ENCODE measurements at places on chromosomes 2 and 18.
A peak's percentile ranks its signal among the peaks of the same experiment; 100 is the strongest.

DNA sequence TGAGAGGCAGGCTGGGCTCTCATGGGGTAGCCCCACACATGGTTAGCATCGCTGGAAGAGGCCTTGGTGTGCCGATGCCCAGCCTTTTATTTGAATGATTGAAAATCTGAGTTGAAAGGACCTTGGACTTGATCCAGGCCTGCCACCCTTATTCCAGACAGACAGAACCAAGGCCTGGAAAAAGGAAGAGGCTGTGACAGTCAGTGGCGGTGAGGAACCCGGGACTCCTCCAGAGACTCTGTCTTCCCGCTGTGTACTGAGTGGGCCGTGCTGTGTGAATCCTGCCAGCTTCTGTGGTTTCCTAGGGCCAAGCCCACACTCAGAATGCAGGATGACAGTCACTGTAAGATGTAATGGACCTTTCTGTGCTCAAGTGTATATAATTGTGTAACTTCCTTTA lies 218.5 kb downstream of the LDLRAD4 start:
- DNase-seq = no peak

DNA sequence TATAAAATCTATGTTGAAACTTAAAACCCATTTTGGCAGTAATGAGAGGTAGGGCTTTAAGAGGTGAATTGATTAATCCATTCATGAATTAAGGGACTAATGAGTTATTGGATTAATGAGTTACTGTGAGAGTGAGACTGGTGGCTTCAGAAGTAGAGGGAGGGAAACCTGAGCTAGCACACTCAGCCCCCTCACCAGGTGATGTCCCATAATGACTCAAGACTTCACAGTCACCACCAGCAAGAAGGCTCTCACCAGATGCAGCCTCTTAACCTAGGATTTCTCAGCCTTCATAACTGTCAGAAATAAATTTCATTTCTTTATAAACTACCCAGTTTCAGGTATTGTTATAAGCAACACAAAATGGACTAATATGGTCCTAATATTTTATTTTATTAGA lies 621.7 kb upstream of the ACVR2A start:
- no peak for DNase-seq

DNA sequence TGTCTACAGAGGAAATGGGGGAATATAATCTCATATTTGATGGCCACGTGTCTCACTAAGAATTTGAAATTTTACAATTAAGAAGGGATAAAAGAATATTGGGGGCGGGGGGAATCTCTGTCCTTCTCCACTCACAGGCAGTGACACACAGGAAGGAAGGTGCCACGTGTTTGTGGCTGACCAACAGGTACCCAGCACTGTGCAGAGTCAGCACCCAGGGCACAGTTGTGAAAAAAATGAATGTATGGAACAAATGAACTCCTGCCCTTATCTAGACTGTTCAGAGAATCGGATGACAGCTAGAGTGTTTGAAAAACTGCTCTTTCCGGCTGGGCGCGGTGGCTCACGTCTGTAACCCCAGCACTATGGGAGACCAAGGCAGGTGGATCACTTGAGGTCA lies 317.0 kb upstream of the MYT1L start:
- DNase-seq = no peak

GRCh38 chr2:128423788-128424165 lies 105.1 kb upstream of the HS6ST1 start:
- peak; percentile 15 for DNase-seq

DNA sequence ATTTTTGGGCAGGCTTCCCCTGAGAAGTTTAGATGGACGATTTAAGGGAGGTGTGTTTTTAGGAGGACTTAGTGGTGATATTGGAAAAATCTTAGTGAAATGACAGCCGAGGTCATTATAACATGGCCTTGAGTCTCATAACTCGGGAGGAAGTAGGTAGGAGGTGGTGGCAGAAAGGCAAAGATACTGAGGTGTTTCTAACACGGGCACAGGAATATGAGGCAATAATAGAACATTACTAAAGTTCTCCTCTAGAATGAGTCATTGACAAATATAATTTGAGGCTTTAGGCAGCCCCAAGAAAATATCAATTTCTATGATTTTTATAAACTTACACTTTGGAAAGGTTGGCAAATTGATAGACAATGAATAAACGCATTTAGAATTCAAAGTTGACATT lies 146.1 kb upstream of the ZEB2 start:
- DNase-seq = no peak

DNA sequence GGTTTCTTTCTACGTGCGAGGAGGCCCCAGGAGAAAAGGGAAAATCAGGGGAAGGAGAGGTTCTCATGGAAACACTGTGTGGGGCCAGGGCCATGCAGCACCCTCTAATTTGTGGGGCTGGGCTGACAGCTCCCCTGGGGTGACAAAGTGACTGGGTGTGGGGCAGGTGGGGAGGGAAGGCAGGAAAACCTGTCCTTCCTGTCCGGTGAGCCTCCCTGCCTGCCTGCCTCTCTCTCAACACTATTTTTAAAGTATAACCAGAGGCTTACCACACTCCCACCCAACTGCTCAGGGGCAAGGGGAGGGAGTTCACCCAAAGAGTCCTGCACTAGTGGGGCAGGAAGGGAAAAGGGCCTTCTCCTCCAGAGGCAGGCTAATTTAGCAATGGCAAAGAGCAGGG lies 10.5 kb upstream of the EPAS1 start:
- no peak for DNase-seq

- no peak for DNase-seq
These were observed 106.3 kb downstream of the EPHA4 start for GRCh38 chr2:221465776-221466175.

DNA sequence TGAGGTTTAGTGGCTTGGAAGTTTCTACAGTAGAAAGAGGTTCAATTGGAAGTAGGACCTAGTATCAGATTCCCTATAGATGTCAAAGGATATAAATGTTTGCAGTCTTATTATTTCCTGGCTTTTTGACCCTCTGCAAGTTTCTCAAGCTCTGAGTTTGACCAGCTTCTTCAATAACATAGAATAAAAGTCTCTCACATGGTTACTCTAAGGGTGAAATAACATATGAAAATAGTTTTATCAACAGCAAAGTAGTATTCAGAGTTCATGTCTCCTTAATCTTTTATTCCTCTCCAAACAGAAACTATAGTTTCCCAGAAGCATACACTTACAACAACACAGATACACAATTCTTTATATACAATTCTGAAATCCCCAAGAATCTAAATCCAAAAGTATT lies 132.9 kb upstream of the RND3 start:
- no peak for DNase-seq

DNA sequence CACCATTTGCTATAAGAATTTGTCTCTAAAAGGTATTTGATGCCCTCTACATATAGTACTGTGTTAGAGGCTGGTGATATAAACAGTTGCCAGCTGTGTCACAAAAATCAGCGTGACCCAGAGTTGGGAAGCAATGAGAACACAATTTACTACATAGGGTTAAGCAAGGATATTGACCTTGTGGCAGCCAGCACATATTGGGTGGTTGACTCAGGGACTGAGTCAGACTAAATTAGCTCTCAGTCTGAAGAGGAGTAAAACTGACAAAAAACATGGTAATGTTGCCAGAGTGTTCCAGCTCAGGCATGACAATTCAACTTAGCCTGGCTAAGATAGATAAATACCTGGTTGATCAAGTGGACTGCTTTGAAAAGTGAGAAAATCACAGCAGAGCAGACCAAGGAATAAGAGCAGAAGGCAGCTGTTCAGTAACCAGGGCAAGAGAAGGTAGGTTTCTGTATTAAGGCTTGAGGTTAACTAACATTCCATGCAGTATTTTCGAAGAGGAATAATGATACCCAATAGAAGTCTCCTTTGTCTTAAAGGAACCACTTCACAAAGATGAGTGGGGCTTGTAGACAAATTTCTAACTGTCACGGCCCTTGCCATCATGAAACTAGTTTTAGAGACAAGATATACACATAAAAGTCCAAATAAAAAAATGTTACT lies 108.2 kb upstream of the ERBB4 start:
- DNase-seq = no peak

- no peak for DNase-seq
These were observed 227.5 kb downstream of the LDLRAD4 start for GRCh38 chr18:13446024-13446423.

- DNase-seq = peak; percentile 26
These were observed 58.6 kb downstream of the NCAPH start for GRCh38 chr2:96393989-96394761.

- peak; percentile 82 for DNase-seq
These were observed 21.6 kb upstream of the SLC20A1 start for GRCh38 chr2:112623913-112624777.

DNA sequence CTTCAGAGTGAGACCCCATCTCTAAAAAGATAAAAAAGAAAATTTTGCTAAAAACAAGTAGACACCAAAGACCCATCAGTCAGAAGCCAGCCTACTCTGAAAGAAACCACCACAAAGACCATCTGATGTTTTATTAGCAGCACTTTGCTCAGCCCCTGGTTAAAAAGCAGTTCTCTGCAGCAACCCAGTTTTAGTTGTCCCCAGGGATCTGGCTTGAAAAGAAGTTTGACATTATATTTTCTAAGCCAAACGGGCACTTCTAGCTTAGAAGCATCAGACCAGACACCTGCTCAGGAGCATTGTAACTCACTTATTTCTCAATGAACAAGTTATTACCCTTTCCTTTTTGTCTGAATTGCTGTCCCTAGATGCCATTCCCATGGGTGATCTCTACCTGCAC lies 164.2 kb upstream of the ETAA1 start:
- no peak for DNase-seq

DNA sequence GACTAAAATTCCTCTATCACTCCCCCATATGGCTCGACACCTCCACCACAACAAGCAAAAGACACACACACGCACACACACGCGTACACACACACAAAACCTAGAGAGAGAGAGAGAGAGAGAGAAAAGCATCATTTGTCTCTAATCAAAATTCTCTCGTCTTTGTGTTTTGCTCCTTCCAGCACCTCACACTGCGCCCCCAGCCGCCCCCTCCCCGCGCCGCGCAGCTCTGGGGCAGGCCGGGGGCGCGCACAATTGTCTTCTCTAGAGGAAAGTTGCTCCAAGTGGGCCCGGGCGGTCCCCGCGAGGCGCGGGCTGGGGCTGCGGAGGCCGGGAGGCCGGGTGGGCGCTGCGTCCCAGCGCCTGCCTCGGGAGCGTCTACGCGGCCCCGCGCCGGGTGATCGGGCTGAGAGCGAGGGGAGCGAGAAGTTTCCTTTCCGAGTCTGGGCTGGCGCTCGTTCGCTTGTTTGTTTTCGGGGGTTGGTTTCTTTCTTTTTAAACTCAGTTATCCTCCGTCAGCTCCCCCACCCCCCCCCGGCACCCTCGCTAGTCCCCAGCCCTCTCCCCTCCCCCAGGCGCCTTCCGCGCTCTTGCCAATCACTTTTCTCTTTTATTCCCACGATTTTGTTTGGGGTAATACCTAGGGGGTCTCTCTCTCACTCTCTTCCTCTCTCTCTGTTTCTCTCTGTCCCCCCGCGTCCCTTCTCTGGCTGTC lies 4.1 kb downstream of the ZEB2 start:
- peak; percentile 73 for DNase-seq

GRCh38 chr2:98387478-98387877 lies 41.2 kb downstream of the CNGA3 start:
- DNase-seq = no peak

DNA sequence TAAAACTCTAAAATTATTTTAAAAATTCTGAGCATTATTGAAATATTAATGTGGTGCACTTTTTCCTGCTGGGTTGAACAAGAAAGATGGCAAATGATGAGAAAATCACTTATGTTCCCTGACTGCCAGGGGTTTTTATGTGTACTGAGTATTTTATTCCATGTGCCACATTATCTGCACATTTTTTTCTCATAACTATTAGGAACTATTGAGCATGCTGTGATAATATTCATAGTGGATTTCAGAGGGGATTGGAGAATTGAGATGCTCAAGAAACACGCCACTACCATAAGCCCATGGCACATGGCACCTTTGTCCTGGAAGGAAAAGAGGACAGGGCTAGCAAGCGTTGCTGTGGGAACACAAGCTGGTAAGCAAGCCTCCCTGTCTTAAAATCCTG lies 478.5 kb upstream of the GYPC start:
- no peak for DNase-seq

GRCh38 chr2:148885988-148886387 lies 11.0 kb downstream of the KIF5C start:
- DNase-seq = no peak

- DNase-seq = no peak
These were observed 47.8 kb upstream of the SLC4A10 start for GRCh38 chr2:161576421-161576820.

- DNase-seq = no peak
These were observed 104.9 kb downstream of the SPTBN1 start for GRCh38 chr2:54561010-54561409.

GRCh38 chr2:12728221-12728777 lies 11.6 kb downstream of the TRIB2 start:
- no peak for DNase-seq

DNA sequence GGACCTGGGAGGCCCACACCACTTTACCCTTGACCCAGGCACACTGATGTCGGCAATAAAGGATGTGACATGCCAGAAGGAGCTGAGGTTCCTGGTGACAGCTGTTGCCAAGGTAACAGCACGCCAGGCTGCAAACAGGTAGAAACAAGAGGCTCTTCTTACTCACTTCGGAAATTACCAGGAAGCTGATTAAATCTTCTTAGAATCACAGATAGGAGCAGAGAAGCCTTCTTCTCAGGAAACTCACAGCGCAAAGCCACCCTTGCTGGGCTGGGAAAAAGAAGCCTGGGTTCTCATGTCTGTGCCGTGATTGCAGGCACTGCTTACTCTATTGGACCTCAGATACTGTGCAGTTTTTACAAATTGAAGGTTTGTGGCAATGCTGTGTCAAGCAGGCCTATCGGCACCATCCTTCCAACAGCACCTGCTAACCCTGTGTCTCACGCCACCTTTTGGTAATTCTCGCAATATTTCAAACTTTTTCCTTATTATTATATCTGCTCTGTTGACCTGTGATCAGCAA lies 61.0 kb upstream of the TAF1B start:
- no peak for DNase-seq

DNA sequence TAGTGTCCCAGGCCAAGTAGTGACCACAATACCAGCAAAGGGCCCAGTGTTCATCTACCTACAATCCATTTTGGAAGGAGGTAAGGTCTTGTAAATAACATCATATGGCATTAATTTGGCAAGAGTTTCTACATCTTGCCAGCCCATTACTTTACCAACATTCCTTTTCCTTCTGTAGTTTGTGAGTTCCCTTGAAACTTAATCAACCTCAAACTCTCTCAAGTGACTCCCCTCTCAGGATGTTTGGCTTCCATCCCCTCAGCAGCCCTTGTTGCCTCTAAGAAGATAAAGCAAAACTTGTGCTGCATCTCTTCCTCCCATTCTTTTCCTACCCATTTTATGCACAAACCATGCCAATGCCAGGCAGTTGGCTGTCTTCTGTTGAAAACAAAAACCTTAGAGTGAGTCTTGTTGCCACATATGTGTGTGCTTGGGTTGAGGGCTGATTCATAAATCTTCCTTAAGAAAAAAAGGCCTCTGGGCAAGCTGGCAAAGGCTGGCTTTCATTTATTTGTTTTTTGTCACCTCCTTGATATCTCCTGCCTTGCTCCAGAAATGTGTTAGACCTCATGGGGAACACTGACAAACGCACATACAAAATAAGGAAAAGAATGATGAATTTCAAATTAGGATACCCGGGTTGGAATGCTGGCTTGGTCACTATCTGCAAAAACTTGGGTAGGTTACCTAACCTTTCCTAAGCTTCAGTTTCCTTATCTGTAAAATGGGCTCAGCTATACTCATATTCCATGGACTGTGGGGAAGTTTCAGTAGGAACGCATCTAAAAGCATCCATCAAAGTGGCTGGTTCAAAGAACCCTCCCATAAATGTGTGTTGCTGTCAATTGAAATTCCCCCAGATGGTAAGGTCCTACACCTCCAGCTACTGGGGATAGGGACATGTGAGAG lies 29.4 kb upstream of the ST3GAL5 start:
- DNase-seq = no peak
